ENCODE measurements at places on chromosomes 2 and 18.

DNA sequence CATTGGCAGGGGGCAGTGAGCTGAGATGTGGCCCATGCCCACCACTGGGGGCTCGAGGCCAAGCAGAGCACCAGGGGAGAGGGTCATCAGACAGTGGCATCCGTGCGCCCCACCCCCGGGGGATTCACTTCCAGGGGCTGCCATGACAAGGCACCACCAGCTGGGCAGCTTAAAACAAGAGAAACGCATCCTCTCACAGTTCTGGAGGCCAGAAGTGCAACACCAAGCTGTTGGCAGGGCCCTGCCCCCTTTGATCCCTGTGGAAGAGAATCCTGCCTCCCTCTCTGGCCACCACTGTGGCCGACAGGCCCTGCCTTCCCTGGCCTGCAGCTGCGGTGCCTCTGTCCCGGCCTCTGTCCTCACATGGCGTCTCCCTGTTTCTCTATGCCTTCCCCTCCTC, 187.7 kb upstream of the ID2 start:
- DNase-seq = no peak

DNA sequence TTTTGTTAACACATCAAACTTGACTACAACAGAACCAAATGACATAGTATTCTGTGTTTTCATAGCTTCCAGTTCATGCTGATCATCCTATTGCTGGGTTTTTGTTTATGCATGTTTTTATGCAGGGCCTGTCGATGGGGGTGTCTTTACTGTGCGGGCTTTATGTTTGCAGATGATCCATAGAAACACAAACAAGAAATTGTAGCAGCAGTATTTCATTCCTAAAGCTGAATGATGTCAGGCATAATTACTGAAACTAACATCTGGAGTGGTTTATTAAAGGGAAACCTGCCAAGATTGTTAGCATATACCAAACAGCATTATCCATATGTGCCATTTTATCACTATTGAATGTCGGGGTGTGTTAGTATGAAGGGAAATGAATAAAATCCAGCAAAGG, 129.7 kb downstream of the PTPRM start:
- DNase-seq = no peak

DNA sequence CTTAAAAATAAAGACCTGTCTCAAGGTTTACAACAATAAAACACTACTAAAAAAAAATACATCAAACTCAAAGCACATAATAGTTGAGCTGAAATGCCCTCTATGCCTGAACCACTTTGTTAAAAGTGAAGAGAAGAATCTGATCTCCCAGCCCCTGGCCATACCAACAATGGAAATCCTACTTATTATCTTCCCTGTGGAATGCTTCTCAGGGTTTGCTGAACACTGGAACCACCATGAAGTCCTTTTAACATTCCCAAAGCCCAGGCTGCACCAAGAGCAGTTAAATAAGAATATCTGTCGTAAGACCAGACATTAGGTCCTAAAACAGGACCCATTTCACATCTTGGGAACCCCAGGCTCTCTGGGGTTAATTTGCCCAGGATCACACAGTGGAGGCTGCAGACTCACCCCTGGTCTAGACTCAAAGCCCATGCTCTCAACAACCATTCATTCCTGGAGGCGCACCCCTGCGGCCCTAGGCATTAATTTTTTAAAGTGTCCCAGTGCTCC, 285.8 kb downstream of the STK39 start:
- DNase-seq = no peak

GRCh38 chr2:159859583-159859982, 61.6 kb upstream of the CD302 start:
- no peak for DNase-seq

DNA sequence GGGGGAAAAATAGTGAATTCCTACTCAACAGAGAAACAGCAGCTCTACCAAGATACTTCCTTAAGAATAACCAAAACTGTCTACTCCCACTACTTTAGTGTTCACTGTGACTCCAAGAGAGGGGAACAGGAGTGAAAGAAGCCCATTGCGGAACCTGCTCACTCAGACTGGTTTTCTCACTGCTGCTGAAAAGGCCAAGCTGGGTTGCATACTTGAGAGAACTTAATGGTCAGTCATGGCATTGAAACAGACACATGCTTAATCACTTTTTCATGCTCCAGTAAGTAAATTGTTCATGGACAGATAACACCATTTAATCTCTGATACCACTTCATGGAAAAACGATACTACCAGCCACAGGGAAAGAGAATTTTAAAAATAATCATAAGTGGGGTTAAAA, 35.7 kb upstream of the SLC8A1 start:
- DNase-seq = no peak

DNA sequence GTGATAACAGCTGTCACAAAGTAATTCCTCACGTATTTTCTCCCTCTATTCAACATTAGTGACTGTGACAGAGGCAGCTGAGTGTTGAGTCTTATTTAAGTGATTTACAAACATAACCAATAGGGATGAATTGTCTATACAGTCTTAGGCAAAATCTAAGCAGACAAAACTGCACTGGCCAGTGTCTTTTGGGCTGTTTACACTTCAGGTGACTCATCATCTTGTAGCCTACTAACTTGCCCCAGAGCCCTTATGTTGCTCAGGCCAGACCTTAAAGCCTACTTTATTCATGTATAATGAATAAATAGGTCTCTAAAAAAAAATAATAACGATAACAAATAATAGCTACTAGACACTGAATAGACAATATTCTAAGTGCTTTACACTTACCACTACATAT, 17.2 kb downstream of the THOC1 start:
- DNase-seq = no peak

GRCh38 chr18:13223311-13224143, 5.0 kb downstream of the LDLRAD4 start:
- no peak for DNase-seq

DNA sequence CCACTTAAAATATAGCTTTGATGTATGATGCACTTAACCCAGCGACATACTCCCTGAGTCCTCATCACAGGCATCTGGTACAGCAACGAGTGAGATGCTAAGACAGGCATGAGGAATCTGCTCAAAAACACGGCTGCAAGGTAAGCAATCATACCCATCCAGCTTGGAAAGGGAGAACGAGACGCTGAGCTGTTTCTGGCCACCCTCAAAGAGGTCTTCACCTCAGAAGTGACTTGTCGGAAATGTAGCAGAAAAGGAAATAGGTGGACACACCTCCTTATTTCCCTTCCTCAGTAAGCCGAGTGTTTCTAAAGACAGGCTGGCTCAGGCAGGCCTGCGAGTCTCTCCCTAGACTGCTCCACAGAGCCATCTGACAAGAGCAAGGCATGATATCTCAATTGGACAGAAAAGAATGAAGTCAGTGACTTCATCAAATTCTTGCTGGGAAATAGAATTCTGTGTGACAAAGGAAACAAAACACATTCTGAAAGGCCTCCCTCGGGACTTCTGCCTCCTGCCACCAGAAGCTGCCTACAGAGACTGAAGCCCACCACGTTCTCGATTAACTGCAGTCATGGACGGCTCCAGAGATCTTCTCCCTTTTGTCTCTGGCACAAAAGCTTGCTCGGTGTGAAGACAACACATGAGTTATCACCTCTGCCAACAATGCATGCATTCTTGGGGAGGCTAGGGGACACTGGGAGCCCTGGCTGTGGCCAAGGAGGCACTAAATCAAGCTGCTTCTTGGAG, 84.3 kb downstream of the UXS1 start:
- no peak for DNase-seq

DNA sequence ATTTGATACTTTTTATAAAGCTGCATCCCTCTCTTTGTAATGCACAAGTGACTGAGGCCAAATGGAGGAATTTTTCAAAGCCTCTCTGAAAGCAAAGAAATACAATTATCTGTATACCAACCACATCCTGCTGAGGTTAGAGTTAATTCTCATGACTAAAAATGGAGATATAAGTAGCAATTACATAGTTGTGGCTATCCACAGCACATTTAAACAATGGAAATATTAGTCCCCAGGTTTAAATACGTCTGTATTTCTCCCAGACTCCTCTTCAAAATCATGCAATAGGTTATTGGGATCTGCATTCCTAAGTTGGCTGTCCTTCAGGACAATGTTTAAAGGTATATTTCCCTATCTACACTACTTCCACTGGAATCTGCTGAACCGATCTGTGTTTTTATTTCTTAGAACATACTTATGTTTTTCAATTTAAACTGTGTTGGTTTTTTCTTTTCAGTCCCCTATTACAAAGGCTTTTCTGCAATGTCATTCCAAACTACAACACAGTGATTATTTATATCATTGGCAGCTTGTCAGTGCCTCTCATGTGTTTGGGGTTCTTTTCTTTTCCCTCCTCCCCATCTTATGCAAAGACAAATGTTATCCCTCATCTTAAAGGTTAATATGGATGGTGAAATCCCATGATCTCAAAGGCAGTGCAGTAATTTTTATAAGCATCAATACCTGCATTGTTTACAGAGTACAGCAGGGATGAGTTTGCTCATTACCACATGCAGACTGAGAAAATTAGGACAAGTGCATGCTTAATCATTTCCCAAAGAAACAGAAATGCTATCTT, 134.8 kb upstream of the FSHR start:
- DNase-seq = no peak

- DNase-seq = no peak
These were observed 184.1 kb downstream of the AGAP1 start for GRCh38 chr2:235677937-235678336.

DNA sequence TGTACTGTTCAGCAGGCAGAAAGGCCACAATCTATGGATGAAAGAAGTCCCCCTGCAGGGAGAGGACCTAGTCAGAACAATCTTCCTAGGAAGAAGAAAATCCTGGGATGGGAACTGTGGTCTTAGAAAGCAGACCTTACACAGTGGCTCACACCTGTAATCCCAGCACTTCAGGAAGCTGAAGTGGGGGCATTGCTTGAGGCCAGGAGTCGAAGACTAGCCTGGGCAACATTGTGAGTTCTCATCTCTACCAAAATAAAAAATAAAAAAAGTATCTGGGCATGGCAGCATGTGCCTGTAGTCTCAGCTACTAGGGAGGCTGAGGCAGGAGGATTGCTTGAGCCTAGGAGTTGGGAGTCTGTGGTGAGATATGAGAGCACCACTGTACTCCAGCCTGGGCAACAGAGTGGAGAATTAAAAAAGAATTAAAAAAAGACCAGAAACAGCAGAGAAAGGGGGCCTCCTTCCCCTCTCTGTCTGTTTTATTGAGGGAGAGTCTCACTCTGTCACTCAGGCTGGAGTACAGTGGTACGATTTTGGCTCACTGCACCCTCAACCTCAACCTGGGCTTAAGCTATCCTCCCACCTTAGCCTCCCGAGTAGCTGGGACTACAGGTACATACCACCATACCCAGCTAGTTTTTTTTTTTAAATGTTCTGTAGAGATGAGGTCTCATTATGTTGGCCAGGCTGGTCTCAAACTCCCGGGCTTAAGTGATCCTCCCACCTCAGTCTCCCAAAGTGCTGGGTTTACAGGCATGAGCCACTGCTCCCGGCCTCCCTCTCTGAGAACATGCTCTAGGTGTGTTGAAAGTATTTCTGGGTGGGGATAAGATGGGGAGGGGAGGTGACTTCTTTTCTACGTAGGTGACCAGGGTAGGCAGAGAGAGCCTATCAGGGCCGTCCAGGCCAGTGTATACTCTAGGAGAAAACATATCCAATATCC, 7.4 kb downstream of the RHOB start:
- no peak for DNase-seq

GRCh38 chr18:3972291-3972930, 482.7 kb downstream of the DLGAP1 start:
- no peak for DNase-seq

GRCh38 chr2:45789317-45789716, 137.8 kb downstream of the PRKCE start:
- no peak for DNase-seq

DNA sequence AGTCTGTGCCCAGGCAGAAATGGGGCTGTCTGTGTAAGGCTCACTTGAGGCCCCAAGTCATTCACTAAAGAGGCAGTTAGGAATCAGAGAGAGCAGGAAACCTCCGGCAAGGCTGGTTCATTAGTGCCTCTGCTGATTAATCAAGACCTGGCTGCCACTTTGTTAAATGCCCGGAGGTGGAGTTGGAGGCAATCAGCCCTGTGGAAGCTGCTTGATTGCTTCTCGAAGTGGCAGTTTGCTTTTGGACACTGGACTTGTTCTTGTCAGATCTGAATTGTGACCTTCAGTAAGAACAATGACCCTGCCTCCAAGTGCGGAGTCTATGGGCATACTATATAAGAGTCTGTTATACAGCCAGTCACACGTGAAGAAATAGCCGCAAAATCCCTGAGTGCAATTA, 183.9 kb upstream of the LINC00305 start:
- DNase-seq = no peak

DNA sequence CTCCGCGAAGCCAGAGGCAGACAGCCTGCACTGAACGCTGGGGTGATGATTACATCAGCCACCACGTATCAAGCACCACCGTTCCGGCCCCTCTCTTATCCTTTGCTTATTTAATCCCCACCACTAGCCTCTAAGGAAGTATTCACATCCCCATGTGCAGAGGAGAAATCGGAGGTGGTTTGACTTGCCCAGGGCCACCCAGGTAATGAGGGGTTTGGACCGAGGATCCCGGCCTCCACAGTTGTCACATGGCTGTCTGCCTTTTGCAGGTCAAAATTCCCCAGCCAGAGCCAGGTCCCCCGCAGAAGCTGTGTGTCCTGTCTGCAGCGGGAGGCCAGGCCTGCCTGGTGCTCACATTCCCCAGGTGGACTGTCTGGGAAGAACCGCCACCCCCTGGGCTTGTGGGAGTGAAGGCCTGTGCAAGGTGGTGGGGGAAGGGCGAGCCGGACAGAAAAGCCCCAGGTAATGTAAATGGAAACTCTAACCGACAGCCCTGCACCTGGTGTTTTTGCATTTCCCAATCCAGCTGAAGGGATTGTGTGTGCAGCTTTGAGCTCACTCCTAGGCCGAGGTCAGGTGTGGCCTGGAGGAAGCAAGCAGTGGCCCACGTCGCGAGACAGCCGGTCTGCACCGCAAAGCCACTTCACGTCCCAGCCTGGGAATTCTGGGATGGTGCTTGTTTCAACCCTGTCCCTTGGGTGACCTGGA, 108.5 kb upstream of the ID2 start:
- DNase-seq = no peak

DNA sequence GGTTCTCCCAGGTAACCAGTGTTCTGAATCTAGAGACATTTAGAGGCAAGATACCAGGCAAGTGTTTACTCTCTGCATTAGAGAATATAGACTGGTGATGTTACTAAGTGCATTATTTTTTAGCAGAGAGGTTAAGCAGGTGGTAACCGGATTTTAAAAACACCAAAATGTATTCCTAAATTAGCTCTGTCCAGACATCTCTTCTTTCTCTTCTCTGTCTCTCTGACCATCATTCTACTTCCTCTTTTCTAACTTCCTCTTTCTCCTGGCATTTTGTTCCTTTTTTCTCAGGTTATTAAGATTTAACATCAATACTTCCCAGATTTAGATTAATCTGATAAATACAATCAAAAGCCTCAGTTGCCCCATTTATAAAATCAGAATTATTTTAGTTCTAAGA, 31.7 kb upstream of the DYNC1I2 start:
- no peak for DNase-seq

DNA sequence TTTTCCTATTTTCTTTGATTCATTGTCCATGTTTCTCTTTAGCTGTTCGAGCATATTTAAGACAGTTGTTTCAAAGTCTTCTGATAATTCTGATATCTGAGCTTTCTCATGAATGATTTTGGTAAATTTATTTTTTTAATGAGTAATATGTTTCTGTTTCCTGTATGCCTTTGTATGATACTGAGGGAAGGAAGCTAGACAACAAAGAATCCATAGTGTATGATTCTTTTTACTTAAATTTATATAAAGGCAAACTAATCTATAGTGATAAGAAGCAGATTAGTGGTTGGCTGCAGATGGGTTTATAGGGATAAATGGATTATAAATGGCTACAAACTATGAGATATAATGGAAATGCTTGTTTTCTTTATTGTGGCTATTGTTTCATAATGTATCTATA, 352.7 kb upstream of the CDH2 start:
- DNase-seq = no peak

- no peak for DNase-seq
These were observed 96.1 kb downstream of the DDX1 start for GRCh38 chr2:15687720-15688119.
